ENCODE measurements at places on chromosomes 13 and 19. TPM values are rescaled to one million over a fixed set of nuclear protein-coding genes. Genes with fewer than 3 reads are reported as not detected.

The C19orf33 gene
- 76.0 TPM for total RNA-seq

The ZNF791 gene
- total RNA-seq = 20.2 TPM

The BRSK1 gene
- 3.3 TPM for total RNA-seq

The SYNE4 gene
- total RNA-seq = 2.9 TPM

The CHST8 gene
- not detected for total RNA-seq

The CPT1C gene
- total RNA-seq = 2.2 TPM

The FGF9 gene
- 1.8 TPM for total RNA-seq

The TMEM259 gene
- 226 TPM for total RNA-seq

The RAB8A gene
- 22.3 TPM for total RNA-seq

DNA sequence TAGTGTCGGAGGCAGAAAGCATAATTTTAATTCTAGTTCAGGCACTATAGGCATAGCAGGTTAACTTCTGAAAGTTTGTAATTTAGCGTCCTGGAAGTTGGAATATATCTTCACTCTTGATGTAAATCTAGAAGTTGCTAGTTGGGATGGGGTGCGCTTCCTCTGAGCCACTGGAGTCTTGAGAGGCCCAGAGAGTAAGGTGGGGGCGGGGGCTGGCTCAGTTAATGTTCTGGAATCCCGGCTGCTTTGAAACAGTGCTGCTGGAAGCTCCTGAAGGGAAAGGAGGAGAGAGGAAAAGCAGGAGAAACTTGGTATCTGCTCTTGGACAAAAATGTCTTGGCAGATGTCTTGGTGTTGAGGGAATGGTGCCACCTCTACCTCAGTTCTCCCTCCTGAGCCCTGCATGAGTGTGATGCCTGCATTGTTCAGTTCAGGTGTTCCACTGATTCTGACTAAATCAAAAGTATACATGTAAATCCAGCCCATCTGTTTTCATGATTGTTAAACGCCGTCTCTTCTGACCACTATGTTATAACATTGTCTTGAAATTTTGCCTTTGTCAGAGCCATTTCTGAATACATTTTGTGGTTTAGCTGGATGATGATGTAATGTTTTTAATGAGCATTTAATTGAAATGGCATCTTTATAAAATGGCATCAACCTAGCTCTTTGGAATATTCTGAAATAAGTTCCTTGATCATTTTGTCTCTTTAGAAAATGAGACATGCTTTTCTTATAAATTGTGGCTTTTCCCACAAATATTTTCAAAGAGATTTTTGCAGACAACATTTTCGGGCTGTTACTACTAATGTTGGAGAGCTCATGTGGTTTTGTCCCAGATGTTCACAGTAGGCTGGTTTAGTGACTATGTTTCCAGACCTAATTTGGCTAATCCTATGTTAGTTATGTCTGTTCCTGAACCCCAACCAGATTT, 202.7 kb downstream of the SHISA2 start:
- no peak for DNase-seq

- no peak for DNase-seq
Measured at GRCh38 chr13:41708713-41709112, 251.4 kb downstream of the RGCC start.

DNA sequence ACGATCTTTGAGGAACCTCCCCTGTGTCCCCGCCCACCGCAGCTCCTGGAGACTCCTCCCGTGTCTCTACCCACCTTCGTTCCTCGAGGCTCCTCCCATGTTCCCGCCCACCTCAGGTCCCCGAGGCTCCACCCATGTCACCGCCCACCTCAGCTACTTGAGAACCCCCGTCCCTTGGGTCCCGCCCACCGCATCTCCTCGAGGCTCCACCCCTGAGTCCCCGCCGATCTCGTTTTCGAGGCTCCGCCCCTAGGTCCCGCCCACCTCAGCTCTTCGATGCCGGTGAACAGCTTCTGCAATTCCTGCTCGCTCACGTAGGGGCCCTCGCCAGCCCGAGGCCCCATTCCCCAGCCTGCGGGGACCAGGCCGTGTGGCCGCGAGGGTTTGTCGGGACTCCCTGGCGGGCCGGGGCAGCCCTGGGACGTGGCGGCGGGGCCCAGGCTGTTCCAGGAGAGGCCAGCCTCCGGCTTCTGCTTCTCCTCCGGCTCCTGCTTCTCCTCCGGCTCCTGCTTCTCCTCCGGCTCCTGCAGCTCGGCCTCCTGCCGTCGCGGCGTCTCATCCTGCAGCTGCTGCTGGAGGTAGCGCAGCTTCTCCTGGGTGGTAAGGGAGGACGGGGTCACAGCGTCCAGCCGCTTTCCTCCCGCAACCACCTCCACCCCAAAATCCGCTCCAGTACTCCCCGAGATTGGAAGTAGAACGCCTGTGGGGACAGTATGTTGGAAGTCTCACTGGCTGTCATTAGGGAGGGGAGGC, 16.7 kb downstream of the TSKS start:
- DNase-seq = peak; percentile 41

DNA sequence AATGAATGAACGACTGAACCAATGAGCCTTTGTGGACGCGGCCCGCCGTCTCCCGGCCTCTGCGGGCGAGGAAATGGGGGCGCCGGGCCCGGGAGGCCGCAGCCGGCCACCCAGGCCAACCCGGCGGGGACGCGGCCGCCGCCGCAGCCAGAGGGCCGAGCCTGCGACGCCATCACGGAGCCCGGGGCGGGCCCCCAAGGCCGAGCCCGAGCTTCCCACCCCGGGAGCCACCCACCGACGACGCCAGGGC, 216 bp downstream of the SUGP2 start:
- DNase-seq = no peak

GRCh38 chr13:49786401-49787008, 6.0 kb downstream of the KPNA3 start:
- DNase-seq = no peak

GRCh38 chr13:42735010-42735409, 46.4 kb upstream of the FAM216B start:
- no peak for DNase-seq

DNA sequence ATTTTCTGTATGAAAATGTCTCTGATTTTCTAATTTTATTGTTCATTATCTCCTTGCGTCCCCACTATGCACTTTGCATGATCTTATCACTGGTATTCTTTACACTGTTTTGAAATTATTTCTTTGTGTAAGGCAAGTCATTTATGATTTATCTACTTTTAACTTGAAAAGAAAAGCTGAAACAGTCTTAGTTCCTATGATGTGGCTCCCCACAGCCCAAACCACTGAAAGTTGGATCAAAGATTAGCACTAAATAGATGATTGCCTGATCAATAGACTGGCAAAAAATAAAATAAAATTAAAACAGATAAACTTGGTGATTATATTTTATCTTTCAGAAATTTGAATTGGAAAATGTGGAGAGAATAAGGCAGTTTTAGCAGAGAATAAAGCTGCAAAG, 1101.9 kb downstream of the PCDH9 start:
- no peak for DNase-seq

DNA sequence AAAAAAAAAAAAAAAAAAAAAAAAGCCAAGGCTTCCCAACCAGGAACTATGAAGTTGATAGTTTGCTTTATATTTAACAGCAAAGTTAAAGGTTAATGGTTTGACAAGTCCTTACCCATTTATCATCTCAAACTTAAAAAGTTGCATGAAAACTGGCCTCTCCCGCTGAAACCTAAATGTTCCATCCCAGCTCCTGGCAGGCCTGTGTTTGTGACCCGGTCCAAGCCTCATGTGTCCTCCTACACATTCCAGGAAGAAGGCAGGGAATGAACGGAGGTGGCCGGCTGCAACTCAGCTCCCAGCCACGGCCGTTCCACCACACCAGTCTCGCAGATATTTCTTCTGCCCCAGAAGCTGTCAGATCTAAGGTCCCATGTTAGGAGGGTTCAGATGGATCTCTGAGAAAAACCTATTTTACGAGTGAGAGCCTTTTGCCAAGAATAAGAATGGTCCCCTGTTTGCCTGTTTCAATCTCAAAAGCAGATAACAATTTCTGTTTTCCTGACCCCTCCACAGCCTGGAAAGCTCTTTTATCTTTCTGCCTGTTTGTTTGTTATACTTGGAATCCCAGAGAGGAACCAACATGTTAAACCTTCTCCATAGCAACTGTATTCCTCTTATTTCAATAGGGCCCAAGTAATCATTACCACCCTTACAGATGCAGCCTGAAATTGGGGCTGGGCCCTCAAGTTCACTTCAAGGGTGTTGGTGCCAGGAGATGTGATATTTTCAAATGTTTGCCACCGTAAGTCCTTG, 56.5 kb downstream of the KCTD12 start:
- DNase-seq = no peak

DNA sequence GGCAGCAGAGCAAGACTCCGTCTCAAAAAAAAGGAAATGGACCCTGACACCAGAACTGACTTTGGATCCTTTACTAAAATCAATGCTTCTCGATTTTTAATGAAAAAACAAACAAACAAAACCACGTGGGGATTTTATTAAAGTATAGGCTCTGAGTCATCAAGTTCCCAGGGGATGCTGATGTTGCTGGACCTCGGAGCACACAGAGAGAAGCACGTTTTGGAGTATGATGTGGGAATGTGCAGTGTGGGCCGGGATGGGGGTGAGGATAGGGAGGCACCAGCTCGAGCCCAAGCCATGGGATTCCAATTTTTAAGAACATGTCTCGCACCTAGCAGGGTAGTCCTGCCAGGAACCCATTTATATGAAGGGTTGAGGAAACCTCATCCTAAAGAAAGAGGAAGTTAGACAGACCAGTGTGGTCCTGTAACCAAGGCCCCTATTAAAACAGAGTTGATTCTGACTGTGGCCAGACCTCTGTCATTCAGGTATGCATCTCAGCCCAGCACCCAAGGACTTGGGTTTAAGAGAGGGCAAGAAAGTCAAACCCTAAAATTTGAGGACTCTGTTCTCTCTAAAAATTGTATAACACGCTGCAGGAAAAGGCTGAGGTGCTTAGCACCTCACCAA, 6.4 kb downstream of the FLT1 start:
- DNase-seq = no peak

- no peak for DNase-seq
Measured at GRCh38 chr13:107969546-107969945, 245.8 kb downstream of the LIG4 start.

DNA sequence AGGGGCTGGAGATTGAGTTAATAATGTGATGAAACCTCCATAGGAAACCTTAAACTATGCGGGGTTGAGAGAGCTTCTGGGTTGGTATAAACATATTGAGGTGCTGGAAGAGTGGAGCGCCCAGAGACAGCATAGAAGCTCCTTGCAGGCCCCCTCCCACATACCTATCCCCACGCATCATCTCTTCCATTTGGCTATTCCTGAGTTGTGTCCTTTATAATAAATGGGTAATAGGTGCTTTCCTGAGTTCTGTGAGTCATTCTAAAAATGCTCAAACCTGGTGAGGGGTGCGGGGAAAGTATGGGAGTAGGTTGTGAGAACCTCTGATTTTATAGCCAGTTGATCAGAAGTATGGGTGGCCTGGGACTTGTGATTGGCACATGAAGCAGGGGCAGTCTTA, 14.6 kb downstream of the CCDC122 start:
- DNase-seq = no peak

DNA sequence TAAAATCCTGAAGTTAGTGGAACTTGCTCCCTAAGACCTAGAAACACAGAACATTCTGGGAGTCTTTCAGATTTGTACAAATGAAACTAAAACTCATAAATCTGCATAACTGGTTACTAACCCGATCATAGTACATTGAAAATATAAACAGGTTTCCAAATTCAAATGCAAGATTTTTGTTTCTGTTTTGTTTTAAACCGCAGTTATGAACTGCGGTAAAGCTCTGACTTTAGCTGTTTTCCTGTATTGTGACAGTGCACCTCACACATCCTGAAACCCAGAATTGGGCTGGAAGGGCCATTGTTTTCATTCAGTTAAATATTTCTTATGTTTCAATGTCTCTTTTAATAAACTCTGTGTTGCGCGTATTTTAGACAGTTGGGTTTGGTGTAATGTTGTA, 204.7 kb downstream of the SHISA2 start:
- DNase-seq = no peak

DNA sequence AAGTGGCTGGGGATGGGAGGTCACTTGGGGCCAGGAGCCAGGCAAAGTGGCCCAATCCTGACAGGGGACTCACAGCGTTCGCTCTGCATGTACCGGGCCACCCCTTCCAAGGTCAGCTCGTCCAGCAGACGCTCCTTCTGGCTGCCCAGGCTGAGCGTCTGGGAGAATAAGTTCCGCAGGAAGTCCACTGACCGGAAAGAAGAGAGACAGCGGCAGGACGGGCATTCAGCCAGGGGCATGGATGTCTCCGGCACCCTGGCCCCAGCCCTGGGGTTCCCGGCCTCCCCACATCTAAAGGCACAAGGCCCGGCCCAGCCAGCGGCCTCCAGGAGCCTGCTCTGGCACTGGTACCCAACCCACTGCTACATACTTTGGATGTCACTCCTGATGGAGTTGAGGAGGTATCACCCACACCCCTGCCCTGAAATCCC, 6.1 kb downstream of the SIRT2 start:
- no peak for DNase-seq

DNA sequence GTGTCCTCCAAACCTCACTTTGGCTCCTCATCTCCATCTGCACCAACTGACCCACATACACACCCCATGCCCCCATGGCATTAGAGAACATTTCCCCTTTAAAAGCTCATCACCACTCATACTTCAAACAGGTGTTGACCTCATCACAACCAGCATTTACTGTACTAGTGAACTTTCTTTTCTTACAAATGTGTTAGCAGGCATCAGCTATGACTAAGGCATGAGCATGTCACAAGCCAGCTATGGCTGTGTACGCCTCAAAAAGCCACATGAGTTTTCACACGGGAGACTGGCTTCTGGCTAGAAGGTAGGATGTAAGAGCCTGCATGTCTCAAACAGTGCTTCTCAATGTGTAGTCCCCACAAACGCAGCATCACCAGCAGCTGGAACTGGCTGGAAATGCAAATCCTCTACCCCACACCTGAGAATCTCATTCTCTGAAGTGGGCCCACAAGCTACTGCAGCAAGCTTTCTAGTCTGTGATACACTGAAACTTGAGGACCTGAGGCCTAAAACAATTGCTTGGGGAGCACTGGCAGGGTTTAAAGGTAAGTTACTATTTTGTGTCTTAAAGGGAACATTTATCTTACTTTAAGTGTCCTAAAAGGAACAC, 66.8 kb downstream of the TUBGCP3 start:
- DNase-seq = no peak

DNA sequence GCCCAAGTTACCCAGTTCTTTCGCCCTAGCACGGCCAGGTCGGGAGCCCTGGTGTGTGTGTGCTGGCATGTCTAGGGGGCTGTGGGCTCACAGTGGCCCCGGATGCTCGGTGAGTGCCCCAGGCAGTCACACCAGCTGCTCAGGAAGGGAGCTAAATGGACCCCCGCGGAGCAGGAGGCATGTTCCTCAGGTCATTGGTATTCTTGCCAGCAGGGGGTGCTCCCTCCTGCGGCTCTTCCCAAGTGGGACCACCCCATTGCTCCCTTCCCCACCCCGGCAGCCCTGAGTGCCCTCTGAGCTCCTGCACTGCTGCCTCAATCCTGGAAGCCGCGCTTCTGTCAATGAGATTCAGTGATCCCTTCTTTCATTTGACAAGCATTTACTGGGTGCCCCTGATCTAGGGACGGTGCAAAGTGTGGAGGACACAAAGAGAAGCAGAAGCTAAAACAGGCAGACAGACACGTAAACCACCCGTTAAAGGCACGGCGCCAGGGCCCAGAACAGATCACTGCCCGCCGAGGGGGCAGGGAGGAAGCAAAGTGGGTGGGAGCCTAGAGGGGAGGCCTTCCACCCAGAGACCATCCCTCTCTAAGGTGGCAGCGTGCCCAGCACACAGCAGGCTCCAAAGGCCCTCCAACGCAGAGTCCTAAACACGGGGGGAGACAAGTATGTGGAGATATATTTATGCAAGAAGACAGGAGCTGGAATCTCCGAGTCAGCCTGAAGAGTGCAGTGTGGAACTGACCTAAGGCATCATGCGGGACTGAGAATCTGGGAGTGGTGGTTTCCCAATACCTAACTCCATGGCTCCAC, 5.2 kb upstream of the ADPRHL1 start:
- DNase-seq = no peak

All from transverse colon (tissue), 4 donors.